NCI-H2081 (cell line): ENCODE measurements at places on chromosomes 7 and 10.

DNA sequence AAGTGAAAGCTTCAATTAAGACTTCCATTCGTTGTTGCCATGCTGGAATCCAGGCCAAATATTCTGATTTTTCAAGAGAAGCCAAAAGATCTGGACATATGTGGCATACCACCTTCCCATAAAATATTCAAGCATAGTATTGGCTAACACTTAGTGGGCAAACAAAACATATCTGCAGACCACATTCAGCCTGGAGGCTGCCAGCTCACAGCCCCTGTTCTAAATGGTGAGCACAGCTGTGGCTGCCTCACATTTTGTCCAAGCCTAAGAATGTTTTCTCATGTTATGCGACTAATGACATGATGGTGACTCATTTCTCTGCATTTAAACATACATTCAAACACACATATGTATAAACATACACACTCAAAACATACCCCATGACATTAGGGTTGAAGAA is 10.6 kb upstream of the CALU start:
- DNase-seq: no peak

GRCh38 chr7:29825775-29826529 is 19.6 kb downstream of the WIPF3 start:
- peak; percentile 13 for DNase-seq

- DNase-seq: no peak
Measured at GRCh38 chr10:119515511-119516045, 26.9 kb downstream of the RGS10 start.

DNA sequence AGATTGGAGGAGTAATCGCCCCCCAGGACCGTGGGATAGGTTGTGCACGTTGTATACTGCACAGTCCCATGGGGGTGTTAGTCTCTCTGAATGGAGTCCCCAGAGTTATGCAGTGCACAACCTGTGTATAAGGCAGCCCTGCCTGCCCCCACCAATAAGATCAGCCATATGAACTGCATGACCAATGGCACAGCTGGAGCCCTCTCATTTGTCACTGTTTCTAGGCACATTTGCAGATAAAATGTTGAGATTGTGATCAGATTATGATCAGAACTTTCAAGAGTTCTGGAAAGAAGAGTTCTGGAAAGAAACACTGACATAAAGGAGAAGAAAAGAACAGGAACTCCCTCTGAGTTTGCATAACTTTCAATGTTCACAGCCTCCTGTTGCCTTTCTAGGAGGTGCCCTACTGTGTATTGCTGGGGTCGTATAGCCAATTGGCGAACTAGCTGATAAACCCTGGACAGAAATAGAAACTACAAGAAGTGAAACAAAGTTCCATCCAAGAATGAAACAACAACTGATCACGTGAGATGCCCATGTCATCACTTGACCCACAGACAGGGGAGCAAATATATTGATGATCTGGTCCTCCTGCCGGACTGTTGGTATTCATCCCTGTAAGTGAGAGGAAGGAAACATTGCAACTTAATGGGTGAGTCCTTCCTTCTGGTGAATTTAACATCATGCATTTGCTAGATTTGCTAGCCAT is 49.6 kb upstream of the TOMM7 start:
- no peak for DNase-seq

DNA sequence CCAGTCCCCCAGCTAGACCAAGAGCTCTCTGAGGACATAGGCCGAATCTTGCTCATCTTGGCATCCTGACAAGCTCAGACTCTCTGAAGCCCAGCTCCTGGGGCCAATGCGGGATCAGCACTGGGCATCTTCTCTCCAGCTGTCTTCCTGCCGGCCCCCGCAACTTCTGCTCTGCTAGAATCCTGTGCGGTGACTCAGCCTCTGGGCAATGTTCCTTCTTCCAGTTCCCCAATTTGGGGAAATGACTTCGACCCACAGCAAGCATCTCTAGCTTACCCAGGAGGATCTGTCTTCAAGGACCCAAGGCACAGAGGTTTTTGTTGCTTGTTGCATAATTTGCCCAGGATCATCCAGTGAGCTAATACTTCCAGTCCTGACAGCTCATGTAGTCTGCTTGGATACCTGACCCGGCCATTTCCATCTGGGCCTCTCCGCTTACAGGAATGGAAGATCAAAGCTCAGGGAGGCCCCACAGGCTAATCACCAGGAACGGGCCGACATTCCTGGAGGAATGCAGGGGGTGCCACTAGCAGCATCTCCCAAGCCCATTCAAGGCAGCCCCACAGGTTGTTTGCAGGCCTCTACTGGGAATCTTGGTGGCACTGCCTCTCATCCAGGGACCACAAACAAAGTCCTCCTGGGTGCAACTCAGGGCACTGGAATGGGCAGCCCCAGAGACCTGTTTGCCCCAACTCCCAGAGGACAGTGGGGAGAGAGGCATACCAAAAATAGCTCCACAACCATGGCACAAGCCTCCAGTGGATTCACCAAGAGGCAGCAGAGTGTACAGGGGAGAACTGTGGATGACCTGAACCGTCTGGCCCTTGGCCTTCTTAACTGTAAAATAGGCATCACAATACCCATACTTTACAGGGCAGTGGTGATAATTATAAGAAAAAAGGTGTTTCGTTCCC is 151.9 kb downstream of the NEURL1 start:
- DNase-seq: no peak

- no peak for DNase-seq
Measured at GRCh38 chr10:28730031-28730778, 52.9 kb downstream of the BAMBI start.

DNA sequence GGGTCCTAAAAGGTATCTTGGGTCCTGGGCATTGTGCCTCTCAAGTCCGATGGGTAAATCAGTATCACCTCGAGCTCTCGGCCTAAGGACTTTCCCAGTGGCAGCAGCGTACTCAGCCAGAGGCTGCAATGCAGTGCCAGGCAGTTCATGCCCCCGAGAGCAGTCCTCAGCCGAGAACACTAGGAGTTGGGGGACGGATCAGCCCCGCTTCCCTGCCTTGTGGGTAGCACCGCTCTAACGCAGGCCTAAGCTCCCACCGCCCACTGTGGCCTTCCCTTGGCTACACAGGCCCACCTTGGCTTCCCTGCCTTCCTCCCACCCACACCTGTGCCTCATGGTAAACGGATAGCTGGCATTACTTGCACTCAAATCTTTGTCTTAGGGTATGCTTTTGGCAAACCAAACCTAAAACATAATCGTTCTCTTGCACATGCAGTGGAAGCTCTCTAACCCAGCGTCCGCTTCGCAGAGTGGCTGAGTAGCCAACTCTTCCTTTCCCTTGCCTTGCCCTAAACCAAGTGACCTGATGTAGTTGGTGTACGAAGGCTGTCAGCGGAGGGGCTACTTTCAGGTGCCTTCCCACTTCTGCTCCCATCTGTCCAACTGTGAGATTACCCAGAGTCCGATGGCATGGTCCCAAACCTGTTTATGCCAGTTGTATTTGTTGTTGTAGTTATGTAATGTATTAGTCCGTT is 73.2 kb upstream of the CHST15 start:
- DNase-seq: no peak

DNA sequence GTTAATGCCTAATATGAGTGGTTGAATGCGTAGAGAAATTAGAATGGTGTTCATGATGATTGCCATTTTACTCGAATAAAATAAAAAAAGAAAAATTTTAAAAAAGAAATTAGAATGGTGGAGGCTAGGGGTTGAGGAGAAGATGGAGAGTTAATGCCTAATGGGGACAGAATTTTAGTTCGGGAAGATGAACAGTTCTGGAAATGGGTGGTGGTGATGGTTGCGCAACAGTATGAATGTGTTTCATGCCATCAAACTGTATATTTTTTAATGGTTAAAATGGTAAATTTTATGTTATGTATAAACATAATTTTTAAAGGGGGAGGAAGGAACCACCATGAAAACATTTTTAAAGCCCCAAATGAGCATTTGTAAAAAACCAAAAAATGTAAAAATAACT is 140.1 kb upstream of the AGK start:
- DNase-seq: no peak

DNA sequence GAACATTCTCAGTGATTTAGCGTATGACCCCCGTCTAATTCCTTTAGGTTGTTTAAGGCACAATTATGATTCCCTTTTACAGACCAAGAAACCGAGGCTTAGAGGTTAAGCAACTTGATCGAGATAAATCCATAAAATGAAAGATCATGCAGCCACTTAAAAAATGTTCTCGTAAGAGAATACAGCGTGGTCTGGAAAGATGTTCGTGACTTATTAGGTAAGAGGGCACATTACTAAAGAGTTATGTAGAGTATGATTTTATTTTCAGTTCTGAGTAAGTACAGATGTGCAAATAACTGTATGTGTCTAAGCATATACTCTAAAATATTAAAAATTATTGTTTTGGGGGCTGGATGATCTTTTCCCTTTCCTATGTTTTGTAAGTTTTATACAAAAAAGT is 575.1 kb downstream of the PARD3 start:
- no peak for DNase-seq

DNA sequence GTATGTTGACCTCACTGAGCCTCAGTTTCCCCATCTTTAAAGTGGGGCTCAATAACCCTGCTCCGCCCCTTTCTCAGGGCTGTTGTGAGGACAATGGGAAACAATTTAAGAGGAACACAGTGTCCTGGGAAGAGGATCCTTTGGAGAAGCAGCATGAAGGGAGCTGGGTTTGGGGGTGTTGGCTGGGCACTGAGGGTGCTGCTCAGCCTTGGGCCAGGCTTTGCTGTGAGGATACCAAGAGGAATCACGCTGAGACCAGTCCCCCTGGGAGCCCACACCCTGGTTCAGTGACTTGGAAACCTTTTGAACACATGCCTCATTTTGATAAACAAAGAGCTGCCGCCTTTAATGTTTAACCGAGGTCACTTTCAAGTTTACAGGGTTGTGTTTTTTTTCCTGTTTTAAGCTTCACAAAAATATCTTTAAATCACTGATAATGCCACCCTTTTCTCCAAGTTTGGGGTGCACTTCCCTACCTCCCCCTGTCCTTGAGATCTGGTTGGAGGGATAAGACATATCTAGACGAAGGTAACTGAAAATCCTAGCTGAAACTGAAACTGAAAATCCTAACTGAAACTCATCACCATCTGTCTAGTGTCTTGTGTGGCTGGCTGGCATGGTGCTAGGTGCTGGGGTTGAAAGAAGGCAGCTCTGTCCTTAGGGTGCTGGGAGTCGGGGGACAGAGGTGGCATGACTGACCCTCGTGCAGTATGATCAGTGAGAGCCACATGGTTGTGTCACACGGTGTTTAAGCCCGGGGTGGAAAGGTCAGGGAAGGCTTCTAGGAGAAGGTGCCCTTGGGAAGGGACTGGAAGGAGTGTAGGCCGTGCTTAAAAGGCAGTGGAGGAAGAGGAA is 27.7 kb downstream of the ZNF775 start:
- no peak for DNase-seq

DNA sequence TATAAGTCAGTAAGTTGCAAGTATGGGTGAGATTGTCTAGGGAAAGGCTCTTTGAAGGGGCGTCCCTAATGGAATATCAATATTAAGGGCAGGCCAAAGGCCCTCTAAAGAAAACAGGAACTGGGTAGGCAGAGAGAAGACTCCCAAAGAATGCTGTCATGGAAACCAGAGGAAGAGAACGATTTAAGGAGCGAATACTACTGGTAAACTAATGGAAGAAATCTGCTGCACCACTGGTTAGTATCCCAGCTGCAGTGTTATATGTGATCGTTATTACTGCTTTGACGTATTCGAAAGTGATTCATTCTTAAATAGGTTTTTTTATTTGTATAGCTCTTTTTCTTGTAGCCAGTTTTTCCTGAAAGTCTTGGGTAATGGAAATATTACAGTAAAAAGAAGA is 1.3 kb downstream of the CASP2 start:
- DNase-seq: no peak

DNA sequence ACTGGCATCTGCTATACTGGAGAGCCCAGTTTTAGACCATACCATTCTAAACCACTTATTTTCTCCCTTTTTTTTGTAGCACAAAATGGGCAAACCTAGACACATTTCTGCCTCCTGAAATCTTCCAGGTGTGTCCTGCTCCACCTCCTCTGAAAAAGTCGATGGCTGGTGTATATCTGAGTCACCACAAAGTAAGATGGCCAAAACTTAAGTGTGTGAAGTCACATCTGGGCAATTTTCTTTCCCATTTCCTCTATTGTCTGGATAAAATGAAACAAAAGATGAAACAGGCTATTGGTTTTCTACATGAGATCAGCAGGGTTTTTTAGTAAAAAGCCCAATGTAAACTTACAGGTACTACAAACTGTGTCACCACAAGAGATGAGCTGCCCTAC is 65.5 kb downstream of the OSBPL3 start:
- no peak for DNase-seq

DNA sequence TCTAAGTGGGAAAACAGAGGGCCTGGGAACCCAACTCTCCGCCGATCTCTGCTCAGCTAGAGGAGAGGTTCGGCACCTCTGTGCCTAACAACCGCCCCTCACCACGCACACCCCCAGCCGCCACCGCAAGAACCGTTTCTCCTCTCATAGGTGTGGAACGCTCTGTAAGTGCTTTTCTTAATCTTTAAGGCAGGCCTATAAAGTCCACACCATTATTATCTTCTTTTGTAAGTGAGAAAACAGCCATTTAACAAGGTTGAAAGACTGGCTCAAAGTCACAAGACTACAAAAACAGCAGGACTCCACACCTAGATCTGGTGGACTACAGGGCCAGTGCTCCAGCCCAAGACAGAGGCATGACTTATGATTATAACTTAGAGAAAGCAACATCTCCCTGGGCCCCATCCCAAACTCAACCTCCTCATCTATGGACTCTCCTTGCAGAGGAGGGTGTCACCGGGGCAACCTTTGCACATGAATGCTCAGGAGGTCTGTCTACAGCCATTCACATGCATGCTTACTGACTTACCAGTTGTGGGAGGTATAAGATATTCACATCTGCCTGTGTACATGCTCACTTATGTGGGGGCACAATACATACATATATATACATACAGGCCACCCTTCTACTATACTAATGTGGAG is 7.9 kb upstream of the NKX2-3 start:
- no peak for DNase-seq

GRCh38 chr7:24392774-24393173 is 108.8 kb downstream of the NPY start:
- no peak for DNase-seq

DNA sequence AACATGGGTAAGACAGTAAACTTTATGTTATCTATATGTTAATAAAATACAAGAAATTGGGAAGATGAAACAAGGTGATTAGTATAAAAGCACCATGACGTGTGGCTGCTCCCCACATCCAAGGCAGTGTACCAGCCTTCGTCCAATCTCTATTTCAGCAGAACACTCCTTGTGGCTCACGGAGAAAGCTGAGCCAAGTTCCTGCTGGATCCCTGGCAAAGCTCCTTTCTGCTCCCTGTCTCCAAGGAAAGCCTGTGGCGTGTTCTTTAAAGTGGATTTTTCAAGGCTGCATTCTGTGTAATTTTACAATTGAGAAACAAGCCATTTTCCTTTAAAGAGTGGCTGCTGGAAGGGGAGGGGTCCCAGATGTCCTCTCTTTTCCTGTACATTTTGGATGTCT is 467.3 kb downstream of the PTPRN2 start:
- DNase-seq: no peak

- peak; percentile 35 for DNase-seq
Measured at GRCh38 chr7:105769901-105770628, 106.3 kb downstream of the ATXN7L1 start.

DNA sequence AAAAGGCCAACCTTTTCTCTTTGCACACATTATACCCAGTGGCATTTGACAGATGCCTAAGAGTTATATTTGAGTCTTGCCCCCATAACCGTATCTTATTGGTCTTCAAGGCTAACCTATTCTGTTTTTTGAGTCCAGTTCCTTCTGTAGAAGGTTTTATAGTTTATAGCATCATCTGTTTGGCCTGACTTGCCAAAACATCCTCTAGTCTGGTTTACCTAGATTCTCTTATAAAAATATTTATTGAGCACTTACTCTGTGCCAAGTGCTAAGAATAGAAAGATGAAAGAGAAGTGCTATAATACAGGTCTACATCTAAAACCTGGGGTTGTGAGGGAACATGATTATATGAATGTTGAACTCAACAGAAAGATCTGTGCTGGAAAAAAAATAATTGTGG is 55.9 kb upstream of the PIP4K2A start:
- no peak for DNase-seq
